Activated CD8-positive, alpha-beta memory T cell treated with anti-CD3 and anti-CD28 coated beads for 4 hours (primary cell): ENCODE measurements at places on chromosomes 7 and 10.

GRCh38 chr10:11551916-11552602, 59.4 kb downstream of the USP6NL start:
- no peak for DNase-seq

DNA sequence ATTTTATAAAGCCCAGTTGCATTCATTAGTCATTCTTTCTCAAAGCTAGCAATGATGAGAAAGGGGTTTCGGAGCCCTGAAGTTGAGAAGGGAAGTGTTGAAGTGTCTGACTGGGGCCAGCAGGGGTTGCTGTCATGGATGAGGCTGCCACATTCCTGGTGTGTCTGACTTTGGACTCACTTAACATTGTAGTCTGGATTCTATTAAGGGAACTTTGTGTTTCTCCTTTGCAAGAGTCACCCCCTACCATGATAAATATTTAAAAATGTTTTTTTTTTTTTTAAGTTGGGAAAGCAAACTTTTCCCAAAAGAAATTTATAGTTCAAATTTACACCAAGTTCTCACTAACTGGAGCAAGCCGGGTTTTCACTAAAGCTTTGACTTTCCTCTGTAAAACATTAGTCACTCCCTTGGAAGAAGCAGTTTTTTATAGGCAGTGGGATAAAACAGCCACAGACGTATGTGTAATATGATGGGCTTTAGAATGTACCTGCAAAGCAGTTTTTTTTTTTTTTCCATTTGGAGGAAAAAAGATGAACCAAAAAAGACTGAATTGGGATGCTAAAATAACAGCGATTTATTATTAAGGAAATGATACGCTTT, 243.6 kb downstream of the TWIST1 start:
- DNase-seq: no peak

GRCh38 chr7:145293754-145294153, 457.9 kb upstream of the TPK1 start:
- DNase-seq: no peak

DNA sequence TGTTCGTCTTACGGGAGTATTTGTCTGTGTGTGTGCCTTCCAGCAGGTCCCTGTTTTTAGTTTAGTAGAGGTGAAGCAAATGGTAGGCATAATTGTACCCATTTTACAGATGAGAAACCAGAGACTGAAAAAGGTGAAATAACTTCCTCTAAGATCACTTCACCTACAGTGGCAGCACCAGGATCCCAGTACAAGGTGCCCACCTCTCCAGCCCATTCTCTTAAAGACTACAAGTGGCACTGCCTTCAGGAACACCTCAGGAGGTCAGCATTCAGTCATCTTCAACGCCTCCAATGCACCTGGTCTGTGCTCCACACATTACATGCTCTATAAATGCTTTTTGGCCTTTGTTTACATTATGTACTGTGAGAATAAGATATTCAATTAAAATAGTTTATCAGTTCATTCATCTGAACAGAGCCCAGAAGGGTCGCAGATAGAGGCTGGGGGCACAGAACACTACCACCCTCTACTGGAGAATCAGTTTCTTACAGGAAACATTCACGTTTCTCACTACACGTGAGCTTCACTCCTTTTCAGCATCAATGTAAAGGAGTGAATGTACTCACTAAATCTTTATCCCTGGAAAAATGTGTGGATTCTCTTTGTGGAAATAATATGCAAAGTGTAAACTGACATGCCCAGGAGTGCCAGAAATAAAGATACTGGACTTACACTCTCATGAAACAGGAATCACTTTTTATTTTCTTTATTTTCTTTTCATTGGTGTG, 45.5 kb upstream of the ABLIM1 start:
- no peak for DNase-seq

DNA sequence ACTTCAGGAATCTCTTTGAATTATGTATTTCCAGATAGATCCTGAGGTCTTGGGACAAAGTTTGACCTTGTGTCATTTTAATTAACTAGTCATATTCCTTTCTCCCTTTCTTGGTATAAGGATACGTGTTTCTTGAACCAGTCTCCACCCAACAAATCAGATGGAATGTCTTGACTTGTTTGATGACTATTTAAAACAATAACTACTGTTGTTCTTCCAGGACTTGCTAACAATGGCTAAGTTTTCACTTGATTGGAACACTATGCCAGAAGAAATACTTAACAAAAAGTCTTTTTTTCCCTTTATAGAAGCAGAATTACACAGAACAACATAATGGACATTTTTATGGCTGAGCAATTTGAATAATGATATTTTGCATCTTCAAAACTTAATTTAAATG, 43.0 kb upstream of the WIPF3 start:
- DNase-seq: no peak

- DNase-seq: no peak
Measured at GRCh38 chr7:106793015-106793975, 71.8 kb upstream of the PIK3CG start.

GRCh38 chr10:75304741-75305390, 69.1 kb upstream of the COMTD1 start:
- no peak for DNase-seq

DNA sequence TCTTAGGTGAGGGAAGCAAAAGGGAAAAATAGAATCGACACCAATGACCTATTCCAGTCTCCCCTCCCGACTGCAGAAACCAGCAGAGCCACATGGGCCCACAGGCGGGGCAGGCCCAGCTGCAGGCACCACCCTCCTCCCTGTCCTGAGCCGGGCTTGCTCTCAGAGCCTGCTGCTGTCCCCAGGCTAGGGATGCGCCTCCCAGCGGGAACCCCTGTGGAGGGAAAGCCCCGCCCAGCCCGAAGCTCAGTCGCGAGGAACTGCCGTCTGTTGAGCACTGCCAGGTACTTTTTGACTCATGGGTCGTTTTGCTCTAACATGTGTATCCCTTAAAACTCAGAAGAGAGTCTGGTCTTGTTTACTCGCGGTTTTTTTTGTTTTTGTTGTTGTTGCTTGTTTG, 124.5 kb upstream of the RET start:
- DNase-seq: no peak

DNA sequence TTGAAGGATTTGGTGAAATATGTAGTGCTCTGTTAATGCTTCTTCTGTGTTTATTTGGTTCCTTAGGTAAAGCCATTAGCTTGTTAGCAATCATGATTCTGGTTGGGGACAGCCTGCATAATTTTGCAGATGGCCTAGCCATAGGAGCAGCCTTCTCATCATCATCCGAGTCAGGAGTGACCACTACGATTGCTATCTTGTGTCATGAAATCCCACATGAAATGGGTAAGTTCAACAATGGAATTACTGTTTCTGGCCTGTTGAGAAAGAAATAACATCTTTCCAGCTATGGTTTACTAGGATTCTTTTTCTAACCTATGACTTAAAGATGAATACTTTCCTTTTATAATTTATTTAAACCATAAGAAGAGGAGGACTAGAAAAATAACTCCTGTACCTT, 48.9 kb downstream of the SLC39A12 start:
- DNase-seq: no peak

DNA sequence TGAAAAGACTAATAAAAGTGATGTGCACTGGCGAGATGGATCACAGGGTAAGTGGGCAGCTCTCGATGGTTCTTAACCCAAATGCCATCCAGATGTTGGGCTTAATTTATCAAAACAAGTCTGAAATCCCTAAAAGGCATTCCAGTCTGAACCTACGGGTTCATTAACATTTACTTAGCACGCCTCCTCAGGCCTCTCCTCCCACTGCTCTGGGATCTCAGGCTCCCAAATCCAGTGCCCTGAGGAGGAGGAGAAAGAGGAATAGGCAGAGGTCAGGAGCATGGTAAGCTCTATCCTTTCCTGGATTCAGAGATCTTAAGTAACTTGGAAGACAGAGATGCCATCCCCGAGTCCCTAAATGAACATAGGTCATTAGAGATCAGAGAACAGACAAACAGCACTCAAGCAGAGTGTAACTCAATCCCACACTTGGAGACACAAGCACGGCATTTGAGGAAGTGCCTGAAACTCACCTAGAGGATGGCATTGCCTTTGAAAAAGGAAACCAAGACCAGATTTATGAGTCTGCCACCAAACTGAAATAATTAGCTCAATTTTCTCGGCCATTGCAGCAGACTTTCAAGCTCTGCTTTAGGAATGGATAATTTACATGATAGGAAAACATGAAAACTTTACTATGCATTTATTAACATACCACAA, 140.9 kb downstream of the CXCL12 start:
- DNase-seq: no peak

DNA sequence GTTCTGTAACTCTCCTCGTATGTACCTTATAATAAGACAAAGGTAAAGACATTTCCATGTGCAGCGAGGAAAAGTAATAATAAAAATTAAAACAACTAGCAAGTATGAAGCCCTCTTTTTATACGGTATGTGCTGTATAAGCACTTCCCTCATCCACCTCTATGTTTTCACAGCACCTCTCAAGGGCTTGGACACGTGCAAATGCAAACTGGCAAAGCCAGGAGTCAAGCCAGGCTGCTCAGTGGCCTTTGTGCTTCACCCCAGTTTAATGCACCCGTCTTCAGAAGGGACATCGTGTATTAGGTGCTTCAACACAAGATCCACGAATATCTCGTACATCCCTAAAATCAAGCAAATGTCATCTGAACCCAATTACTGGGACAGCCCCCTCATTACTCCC, 1.3 kb upstream of the DGKI start:
- no peak for DNase-seq

DNA sequence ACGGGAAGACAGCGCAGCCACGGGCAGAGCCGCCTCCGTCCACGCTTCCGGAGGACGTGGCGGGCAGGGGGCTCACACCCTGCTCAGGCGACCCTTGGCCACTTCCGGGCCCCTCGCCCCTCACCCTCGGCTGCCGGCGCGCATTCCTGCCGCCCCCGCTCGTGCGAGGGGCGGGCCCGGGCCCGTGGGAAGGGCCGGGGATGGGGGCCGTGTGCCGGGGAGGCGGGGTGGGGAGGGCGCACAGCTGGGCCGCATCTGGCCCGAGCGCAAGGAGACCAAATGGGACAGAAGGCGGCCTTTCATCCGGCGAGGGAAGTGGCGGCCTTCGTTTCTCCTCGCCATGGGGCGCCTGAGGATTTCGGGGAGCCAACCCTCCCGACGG, 846 bp upstream of the LFNG start:
- no peak for DNase-seq

- DNase-seq: no peak
Measured at GRCh38 chr7:101968720-101969466, 151.5 kb downstream of the CUX1 start.

DNA sequence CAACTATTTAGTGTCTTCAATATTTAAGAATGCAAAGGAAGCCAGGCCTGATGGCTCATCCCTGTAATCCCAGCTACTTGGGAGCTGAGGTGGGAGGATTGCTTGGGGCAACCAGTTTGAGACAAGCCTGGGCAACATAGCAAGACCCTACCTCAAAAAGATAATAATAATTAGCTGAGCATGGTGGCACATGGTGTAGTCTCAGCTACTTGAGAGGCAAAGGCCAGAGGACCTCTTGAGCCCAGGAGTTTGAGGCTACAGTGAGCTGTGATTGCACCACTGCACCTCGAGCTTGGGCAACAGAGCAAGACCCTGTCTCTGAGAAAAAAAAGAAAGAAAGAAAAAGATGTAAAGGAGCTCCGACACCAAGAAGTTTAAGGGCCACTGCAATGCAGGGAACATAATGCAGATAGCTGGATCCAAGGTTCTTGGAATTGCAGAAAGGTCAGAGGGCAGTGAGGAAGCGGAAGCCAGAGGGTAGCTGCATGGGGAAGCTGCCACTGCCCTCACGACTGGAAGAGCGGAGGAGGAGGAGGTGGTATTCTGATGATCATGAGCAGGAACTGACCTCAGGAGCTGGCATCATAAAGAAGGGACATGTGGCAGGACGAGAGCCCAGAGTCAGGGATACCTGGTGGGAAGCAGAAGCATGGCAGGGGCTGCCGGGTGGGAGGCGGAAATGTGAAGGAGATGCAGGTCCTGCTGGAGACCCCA, 60.2 kb upstream of the PODXL start:
- no peak for DNase-seq

DNA sequence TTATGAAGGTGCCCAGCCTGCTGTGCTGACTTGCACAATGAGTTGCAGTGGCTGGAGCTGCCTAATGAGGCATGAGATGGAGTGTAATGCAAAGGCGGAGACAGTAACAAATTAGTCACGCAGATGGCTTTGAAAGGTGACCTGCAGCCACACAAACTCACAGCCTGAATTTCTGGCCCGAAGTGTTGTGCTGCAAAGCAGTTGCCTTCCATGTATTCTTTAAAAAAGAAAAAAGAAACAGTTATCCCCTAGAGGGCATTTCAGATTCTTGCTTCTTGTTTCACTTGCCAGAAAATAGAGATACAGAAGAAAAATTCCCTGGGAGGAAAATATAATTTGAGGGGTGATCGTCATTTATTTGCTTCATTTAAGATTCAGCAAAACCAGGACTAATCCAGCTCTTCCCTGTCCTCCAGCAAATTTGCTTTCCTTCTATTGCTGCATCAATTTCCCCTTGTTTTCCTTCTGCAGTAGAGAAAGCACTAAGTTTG, 239.9 kb downstream of the ADRA2A start:
- DNase-seq: no peak

GRCh38 chr7:79930604-79931003, 204.0 kb upstream of the GNAI1 start:
- DNase-seq: no peak

DNA sequence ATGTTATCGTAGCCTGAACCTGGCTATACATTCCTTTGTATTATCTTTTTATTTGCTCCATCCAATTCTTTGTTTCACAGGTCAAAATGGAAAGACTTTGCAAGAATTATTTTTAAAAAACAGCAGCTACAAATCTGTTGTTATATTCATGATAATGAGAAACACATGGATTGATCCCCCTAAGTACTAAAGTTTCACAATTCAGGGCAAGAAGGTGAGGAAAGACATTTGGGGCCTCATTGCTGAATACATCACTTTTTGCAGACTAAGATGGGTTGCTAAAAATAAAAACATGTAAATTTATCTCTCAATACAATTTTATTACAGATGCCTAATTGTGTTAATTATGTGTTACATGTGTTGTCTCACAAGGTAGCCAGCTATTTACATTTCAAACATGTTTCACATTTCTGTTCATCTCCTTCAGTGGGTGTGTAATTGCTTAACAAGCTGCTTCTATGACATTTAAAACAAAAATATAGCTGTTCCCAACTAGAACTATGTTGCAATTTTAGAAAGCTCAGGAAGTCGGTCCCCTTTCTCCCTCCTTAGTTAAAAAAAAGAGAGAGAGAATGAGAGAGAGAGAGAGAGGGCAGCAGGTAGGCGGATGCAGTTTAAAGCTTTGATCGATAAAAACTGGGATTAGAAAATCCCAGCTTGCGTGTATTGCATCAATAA, 606.3 kb upstream of the FZD8 start:
- no peak for DNase-seq

DNA sequence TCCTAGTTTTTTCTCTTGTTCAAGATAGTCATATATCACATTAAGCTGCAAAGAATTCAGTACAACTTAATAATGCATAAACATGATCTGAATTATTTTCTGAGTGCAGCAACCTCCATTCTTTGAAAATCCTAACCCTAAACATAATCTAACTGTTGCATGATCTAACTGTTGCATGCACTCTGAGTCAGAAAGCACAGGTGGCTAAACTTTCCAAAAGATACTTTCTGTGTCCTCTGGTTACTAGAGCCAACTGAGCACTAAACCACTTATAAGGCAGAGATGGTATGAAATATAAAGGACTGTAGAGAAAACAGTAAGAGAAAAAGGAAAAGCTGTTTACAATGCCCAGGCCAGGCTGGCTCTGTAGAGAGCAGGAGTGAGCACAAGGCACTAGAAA, 23.0 kb upstream of the FAM133B start:
- DNase-seq: no peak

GRCh38 chr10:36676321-36676720, 449.1 kb upstream of the ANKRD30A start:
- no peak for DNase-seq
